ENCODE measurements at places on chromosomes 3 and 15.

- no peak for DNase-seq
Observed at GRCh38 chr3:10806006-10806405, 10.0 kb upstream of the SLC6A11 start.

DNA sequence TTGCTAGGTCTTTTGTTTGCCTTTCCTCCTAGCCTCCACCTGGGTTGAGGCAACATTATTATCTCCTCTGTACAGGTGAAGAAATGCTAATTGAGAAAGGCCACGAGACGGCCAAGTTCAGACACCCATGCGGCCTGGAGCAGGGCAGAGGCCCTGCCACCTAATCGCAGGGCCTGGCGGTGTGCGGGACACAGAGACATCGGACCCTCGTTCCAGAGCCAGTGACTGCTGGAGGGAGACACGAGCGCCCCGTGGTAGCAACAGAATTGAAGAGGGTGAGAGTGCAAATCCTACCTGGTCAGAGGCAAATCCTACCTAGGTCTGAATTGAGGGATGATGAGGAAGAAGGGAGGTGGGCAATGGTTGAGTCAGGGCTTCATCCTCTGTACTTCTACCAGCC lies 113.8 kb upstream of the MEF2A start:
- DNase-seq: no peak

DNA sequence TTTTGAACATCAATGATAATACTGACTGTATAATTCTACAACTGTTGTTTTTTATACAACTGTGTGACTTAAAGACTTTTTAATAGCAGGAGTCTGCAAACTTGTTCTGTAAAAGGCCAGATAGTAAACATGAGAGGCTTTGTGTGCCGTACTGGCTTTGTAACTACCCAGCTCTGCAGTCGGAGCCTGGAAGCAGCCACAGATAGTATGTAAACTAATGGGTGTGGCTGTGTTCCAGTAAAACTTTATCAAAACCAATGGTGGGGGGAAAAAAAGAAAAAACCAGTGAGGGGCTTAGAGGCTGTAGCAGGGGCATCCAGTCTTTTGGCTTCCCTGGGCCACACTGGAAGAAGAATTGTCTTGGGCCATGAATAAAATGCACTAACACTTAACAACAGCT lies 11.9 kb downstream of the ASB7 start:
- no peak for DNase-seq

GRCh38 chr3:22263042-22263441 lies 512.0 kb upstream of the ZNF385D start:
- peak; percentile 75 for DNase-seq

DNA sequence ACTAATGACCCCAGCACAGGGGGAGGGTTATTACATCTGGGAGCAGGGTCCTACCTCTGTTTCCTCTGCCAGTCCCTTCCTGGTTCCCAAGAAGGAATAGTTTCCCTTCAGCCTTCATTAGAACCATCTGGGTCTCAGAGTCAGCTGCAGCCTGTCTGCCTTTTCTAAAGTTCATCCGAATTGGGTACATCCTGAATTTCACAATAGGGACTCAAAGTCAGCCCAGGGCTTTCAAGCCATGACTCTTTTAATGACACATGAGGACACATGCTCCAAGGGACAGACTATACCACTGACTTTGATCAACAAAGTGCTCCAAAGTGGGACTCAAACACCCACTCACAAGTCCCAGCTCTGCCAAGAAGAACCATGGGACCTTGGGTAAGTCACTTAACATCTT lies 12.7 kb upstream of the CRABP1 start:
- no peak for DNase-seq

GRCh38 chr3:7062714-7063113 lies 201.8 kb downstream of the GRM7 start:
- no peak for DNase-seq

- DNase-seq: no peak
Observed at GRCh38 chr15:34855893-34856292, 60.5 kb upstream of the ACTC1 start.

DNA sequence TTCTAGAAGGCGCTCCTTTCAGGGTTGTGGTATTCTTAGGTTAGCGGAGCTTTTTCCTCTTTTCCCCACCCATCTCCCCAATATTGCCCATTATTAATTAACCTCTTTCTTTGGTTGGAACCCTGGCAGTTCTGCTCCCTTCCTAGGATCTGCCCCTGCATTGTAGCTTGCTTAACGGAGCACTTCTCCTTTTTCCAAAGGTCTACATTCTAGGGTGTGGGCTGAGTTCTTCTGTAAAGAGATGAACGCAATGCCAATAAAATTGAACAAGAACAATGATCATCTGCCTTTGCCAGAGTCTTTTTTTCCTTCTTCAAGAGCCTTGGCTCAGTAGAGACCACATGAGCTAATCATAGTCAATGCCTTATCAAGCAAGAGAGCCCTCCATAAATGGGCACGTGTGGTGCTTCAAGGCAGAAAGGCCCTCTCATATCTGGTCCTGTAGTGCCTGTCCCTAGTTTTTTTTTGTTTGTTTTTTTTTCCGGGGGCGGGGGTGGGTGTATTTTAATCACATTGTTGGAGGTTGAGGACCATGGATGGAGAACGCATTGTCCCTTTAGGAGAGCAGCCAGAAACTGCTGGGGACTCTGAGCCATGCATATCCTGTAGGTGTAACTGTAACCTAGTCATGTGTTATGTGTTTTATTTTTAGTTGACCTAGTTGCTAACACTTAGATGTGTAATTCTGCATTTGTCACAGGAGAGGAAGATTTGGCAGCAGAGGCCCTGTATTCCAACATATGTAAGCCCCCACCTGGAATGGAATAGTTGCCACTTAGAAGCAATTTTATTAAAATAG lies 64.7 kb upstream of the ACAD9 start:
- DNase-seq: no peak

DNA sequence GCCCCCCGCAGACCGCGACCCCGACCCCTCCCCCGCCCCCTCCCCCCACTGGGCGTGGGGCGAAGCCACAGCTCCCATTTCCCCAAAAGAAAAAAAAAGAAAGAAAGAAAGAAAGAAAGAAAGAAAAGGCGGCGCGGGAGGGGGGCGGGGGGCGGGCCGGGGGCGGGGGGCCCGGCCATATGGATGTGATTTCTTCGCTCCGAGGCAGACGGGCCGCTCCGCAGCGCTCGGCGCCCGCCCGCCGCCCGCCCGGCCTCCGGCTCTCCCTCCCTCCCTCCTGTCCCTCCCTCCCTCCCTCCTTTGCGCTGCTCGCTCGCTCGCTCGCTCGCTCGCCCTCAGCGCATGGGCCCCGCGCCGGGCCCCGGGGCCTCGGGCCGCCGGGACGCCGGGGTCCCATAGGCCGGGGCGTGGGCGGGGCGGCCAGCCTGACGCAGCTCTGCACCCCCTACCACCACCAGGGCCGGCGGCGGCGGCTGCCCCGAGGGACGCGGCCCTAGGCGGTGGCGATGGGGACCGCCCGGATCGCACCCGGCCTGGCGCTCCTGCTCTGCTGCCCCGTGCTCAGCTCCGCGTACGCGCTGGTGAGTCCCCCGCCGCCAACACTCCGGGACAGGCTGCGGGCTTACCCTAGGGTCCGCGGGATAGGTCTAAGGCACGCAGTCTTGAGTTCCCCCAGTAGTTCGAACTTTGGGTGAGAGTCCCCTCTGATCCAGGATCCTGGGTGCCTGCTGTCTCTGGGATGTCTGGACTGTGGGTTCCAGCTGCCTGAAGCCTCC lies 5.7 kb downstream of the PTH1R start:
- no peak for DNase-seq
